Immature natural killer cell (primary cell): ENCODE measurements at places on chromosomes 7 and 10. TPM values are rescaled to one million over a fixed set of nuclear protein-coding genes. Genes with fewer than 3 reads are reported as not detected.
A peak's percentile ranks its signal among the peaks of the same experiment; 100 is the strongest.

DNA sequence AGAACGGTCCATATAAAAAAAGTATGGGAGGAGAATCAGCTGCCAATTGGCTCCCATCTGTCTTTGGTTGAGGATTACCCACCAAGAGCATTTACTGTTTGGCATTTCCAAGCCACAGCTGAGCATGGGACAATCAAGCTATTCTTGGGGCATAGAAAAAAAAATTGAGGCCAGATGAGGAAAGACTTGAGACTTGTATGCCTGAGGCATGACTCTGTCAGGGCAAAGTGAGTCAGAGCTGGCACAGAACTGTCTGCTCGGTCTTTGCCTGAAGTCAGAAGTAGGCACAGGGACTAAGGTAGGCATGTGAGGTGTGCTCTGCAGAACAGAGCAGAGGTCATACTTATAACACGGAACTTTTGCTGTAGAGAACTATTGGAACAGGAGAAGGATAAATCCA, 126.5 kb upstream of the CHRM2 start:
- no peak overlapping the region for H3K27ac ChIP-seq
- no peaks in the 10 kb centered on the region for H3K4me1 ChIP-seq
- no peak overlapping the region for H3K4me3 ChIP-seq
- H3K27me3 ChIP-seq: no peaks in the 10 kb centered on the region
- H3K36me3 ChIP-seq: peaks cover 4% of the 10 kb centered on the region

- H3K4me3 ChIP-seq: no peak overlapping the region
- peaks cover 6% of the 10 kb centered on the region for H3K27me3 ChIP-seq
- no peak for DNase-seq
- H3K27ac ChIP-seq: no peak overlapping the region
Measured at GRCh38 chr7:128679920-128680319, 7.8 kb downstream of the GARIN1A start.

DNA sequence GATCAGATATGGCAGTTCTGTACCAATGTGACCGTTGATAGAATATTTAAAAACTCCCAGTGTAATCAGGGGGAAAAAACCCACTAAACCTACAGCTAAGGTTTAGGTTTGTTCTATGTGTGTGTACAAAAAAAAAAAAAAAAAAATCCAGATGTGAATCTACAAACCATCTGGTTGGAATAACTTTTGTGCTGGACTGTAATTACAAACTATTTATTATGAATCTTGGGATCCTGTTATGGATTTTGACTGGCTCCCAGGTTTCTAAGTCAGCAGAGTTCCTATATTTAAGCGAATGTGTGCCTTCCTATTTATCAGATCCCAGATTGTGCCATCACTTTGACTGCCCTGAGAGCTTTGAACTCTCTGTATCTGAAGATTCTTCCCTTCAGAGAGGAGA, 29.1 kb downstream of the BMPER start:
- H3K27ac ChIP-seq: no peak overlapping the region
- DNase-seq: no peak
- no peak overlapping the region for H3K4me3 ChIP-seq
- H3K27me3 ChIP-seq: peaks cover 2% of the 10 kb centered on the region
- peaks cover 6% of the 10 kb centered on the region for H3K4me1 ChIP-seq

The TMEM248 gene
- polyA plus RNA-seq: 124 TPM

The UTF1 gene
- not detected for polyA plus RNA-seq

DNA sequence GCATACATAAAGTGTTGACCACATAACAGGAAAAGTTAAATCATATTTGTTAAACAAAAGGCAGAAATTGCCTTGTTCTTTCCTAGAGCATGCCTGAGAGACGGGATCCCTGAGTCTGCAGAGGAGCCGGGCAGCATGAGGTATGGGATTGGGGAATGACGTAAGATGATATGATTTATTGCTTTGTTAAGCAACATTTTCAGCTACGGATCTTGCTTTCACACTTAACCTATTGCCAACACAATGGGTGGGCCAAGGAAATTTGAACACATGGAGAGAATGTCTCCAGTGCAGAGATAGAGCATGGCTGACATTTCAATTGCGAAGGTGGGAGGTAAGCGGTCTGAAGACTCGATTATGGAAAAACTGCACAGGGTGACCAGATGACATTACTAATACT, 76.7 kb downstream of the EMX2 start:
- H3K4me3 ChIP-seq: no peak overlapping the region
- no peaks in the 10 kb centered on the region for H3K36me3 ChIP-seq
- peaks cover 13% of the 10 kb centered on the region for H3K27me3 ChIP-seq
- no peak overlapping the region for H3K27ac ChIP-seq
- H3K4me1 ChIP-seq: no peaks in the 10 kb centered on the region

The CHST12 gene
- polyA plus RNA-seq: 88.9 TPM

DNA sequence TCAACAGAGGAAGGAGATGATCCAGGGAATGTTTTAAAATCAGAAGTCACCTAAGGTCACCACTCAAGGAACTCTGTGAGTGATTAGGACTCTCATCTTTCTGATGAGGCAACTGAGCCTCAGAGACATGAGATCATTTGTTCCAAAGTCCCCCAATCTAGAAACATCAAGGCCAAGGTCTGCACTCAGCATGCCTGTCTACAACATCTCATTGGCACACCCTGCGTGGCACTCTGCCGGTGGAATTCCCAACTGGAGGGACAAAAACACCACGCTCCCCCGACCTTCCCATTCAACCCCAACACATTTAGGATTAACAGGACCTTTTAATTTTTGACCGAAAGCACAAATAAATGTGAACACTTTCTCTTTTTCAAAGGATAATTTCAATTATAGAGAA, 31.4 kb downstream of the CPXM2 start:
- H3K27me3 ChIP-seq: peaks cover 6% of the 10 kb centered on the region
- H3K4me3 ChIP-seq: no peak overlapping the region
- no peaks in the 10 kb centered on the region for H3K36me3 ChIP-seq
- no peak for DNase-seq

DNA sequence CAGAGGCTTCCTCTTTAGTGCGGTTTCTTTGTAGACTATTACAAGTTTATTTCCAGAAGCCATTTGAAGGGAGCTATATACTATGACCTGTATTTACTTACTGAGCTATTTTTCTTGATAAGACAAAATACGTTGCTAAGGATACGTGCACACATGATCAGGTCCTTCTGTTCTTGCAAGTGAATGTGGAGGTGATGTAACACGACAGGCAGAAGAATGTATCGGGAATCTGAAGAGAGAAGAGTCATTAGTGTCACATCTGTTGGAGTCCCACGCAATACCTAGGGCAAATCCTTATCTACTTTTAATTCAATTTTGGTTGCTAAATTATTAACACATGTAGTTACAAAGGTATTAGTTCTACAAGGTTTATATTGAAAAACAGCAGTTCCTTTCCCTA, 284.6 kb upstream of the IMMP2L start:
- H3K4me1 ChIP-seq: peaks cover 4% of the 10 kb centered on the region
- H3K36me3 ChIP-seq: no peaks in the 10 kb centered on the region
- no peak overlapping the region for H3K27ac ChIP-seq
- DNase-seq: no peak

The DLX6 gene
- polyA plus RNA-seq: not detected

- H3K27ac ChIP-seq: no peak overlapping the region
- peaks cover 11% of the 10 kb centered on the region for H3K27me3 ChIP-seq
- no peaks in the 10 kb centered on the region for H3K36me3 ChIP-seq
- no peak for DNase-seq
- peaks cover 20% of the 10 kb centered on the region for H3K4me1 ChIP-seq
Measured at GRCh38 chr10:69769395-69769992, 32.2 kb upstream of the COL13A1 start.

DNA sequence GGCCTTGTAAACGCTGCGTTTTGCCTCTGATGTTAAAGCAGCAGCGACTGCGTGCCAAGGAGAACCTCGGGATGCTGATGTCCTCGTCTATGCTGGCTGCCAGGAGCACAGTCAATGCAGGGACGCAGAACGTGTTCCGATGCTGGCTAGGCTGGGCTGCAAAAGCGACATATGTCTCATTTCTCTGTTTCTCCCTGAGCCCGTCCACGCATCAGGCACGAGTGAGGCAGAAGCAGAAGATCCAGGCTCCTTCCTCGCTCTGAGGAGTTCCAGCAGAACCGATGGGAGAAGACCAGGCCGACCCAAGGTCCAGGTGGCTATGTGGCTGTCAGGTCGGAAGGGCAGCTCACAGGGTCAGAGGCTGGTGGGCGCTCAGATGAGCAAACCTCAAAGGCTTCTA, 3.7 kb upstream of the FOXL3 start:
- H3K4me3 ChIP-seq: no peak overlapping the region
- no peak overlapping the region for H3K27ac ChIP-seq
- H3K36me3 ChIP-seq: no peaks in the 10 kb centered on the region
- H3K27me3 ChIP-seq: peaks cover 12% of the 10 kb centered on the region

- H3K4me3 ChIP-seq: no peak overlapping the region
- no peak for DNase-seq
- H3K4me1 ChIP-seq: peaks cover 20% of the 10 kb centered on the region
Measured at GRCh38 chr10:88889559-88890337, 9.7 kb downstream of the STAMBPL1 start.

DNA sequence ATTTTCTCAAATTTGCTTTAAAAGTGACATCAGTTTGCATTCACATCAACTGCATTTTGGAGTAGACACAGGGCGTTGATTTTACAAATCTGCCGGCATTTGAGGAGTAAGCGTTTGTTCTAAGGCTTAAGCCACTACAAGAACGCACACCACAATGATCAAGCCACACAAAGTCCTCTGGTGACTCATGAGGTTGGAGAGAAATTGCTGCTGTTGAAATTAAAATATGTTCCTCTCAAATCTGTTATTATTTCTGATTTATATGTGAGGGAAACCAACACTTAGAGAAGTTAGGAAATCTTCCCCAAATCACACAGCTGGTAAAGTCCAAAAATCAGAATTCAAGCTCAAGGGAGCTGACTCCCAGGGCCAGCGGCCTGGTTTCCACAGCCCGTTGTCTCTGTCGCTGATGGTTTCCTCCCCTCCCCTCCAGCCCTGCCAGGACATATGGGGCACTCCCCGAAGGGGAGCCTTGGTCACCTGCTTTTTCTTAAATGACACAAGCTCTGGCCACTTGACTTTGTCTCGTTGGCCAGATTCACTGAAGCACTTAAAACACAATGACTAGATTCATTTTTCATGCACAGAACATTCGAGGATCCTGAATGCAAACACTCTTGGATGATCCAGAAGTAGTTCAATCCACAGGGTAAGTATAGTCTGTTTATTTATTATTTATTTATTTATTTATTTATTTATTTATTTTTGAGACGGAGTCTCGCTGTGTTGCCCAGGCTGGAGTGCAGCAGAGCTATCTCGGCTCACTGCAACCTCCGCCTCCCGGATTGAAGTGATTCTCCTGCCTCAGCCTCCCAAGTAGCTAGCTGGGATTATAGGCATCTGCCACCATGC, 29.2 kb upstream of the KLF6 start:
- peaks cover 16% of the 10 kb centered on the region for H3K27me3 ChIP-seq
- no peaks in the 10 kb centered on the region for H3K36me3 ChIP-seq
- H3K27ac ChIP-seq: peak overlapping the region; percentile 79
- DNase-seq: no peak

- H3K36me3 ChIP-seq: no peaks in the 10 kb centered on the region
- H3K4me1 ChIP-seq: peaks cover 32% of the 10 kb centered on the region
- H3K4me3 ChIP-seq: peak overlapping the region; percentile 99
- H3K27ac ChIP-seq: peak overlapping the region; percentile 100
- no peak for DNase-seq
Measured at GRCh38 chr7:107166736-107167426, 1.9 kb upstream of the HBP1 start.

The ZNF467 gene
- not detected for polyA plus RNA-seq

The MMP21 gene
- polyA plus RNA-seq: not detected

GRCh38 chr7:134368851-134369544, 52.3 kb upstream of the SLC35B4 start:
- H3K27ac ChIP-seq: no peak overlapping the region
- no peaks in the 10 kb centered on the region for H3K4me1 ChIP-seq
- H3K27me3 ChIP-seq: peaks cover 3% of the 10 kb centered on the region
- H3K36me3 ChIP-seq: no peaks in the 10 kb centered on the region
- no peak for DNase-seq
- H3K4me3 ChIP-seq: no peak overlapping the region

- peaks cover 6% of the 10 kb centered on the region for H3K36me3 ChIP-seq
- H3K4me3 ChIP-seq: no peak overlapping the region
- H3K4me1 ChIP-seq: no peaks in the 10 kb centered on the region
- H3K27me3 ChIP-seq: peaks cover 2% of the 10 kb centered on the region
- no peak overlapping the region for H3K27ac ChIP-seq
Measured at GRCh38 chr10:26970667-26971066, 109.9 kb upstream of the ABI1 start.

GRCh38 chr10:43322769-43323168, 48.7 kb upstream of the FXYD4 start:
- peak overlapping the region; percentile 49 for H3K4me3 ChIP-seq
- DNase-seq: peak; percentile 72
- no peak overlapping the region for H3K27ac ChIP-seq
- peaks cover 12% of the 10 kb centered on the region for H3K27me3 ChIP-seq
- H3K36me3 ChIP-seq: no peaks in the 10 kb centered on the region

DNA sequence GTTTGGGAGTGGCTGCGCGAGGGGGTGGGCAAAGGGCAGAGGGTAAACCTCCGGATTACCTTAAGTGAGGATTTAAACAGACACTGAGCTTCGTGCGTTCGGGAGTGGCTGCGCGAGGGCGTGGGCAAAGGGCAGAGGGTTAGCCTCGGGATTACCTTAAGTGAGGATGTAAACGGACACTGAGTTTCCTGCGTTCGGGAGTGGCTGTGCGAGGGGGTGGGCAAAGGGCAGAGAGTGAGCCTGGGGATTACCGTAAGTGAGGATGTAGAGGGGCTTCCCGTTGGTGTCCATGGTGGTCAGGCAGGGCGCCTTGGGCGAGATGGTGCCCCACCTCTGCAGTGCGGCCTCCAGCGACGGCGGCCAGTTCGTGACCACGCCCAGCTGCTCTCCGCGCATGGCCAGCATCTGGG, 275.8 kb downstream of the DIP2C start:
- H3K4me1 ChIP-seq: no peaks in the 10 kb centered on the region
- H3K36me3 ChIP-seq: no peaks in the 10 kb centered on the region
- no peak overlapping the region for H3K4me3 ChIP-seq
- DNase-seq: no peak
- no peak overlapping the region for H3K27ac ChIP-seq

- no peaks in the 10 kb centered on the region for H3K36me3 ChIP-seq
- H3K27me3 ChIP-seq: no peaks in the 10 kb centered on the region
- no peak overlapping the region for H3K27ac ChIP-seq
- DNase-seq: no peak
- no peak overlapping the region for H3K4me3 ChIP-seq
Measured at GRCh38 chr7:137166363-137166762, 177.2 kb downstream of the PTN start.

GRCh38 chr10:90424730-90425129, 433.1 kb downstream of the HTR7 start:
- no peaks in the 10 kb centered on the region for H3K4me1 ChIP-seq
- no peak for DNase-seq
- H3K4me3 ChIP-seq: no peak overlapping the region
- H3K27ac ChIP-seq: no peak overlapping the region
- H3K27me3 ChIP-seq: peaks cover 3% of the 10 kb centered on the region

The CLEC5A gene
- polyA plus RNA-seq: not detected

DNA sequence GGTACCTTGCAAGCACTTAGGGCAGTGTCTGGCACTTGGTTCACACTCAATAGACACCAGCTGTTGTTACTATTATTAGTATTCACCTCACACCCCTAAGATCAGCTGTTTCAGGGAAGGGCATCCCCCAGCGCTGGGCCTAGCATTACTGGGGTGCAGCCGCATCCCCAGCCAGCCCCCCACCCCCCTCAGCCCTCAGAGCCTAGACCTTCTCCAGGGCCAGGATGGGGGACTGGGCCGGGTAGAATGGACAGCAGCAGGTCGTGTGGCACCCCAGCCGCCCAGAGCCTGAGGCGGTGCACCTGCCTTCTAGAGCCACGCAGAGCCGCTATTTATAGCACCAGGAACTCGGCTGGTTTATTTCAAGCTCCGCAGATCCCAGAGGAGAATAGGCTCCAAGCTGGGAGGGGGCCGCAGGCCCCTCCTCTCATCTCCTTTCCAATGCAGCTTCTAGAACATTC, 60.5 kb downstream of the GTF2IRD1 start:
- H3K4me3 ChIP-seq: no peak overlapping the region
- H3K36me3 ChIP-seq: no peaks in the 10 kb centered on the region
- no peaks in the 10 kb centered on the region for H3K4me1 ChIP-seq
- no peak for DNase-seq
- no peak overlapping the region for H3K27ac ChIP-seq
